GM04504 (cell line): ENCODE measurements at places on chromosomes 4 and X.

- DNase-seq, result peak; percentile 23
Observed at GRCh38 chr4:6641164-6641970, 882 bp downstream of the MRFAP1 start.

DNA sequence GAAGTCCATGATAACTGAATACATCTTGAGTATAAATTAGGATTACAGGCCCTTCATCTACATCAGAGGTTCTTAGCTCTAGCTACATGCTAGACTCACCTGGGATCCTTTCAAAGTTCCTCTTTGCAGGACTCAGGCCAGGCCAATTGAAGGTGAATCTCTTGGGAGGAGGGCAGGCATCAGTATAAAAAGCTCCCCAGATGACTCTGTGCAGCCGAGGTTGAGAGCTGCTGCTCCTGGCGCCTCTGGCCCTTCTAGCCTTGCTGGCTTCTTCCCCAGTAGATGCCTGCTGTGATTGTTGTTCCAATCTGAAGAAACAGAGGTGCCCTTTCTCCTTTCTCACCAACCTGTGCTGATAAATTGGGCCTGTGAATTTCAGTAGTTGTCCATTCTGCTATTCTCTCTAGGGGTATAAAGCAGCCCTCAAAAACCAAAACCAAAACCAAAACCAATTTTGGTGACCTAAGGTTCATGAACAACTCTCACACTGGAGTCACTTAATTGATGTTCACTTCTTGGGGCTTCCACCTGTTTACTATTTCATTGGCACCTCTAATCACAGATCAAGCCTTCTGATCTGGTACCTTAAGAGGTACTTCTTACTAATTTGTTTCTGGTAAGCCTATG lies 78.7 kb downstream of the SUPT20HL2 start:
- no peak for DNase-seq

GRCh38 chrX:2631743-2632532 lies 59.2 kb upstream of the CD99 start:
- DNase-seq, result no peak

DNA sequence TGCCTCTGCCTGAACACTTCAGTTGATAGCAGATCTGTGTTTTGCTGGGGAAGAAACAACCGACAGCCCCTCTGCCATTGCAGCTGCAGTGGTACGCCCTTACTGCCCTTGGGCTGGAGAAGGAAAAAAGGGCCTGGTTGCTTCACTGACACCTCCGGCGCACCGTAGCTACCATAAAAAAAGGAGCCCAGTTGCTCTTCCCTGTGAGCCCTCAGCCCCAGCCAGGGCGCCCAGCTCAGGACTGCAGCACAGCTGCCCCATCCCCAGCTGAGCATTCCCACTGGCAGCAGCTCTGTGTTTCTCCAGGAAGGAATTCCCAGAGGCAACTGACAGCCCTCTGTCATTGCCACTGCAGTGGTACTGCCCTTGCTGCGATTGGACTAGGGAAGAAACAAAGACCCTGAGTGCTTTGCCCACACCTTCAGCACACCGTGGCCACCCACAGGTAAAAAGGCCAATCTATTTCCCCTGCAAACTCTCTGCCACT lies 142.7 kb downstream of the DKK2 start:
- no peak for DNase-seq

GRCh38 chrX:110204986-110205385 lies 112.9 kb downstream of the AMMECR1 start:
- DNase-seq, result peak; percentile 42
